ENCODE measurements at places on chromosomes 4 and X.

GRCh38 chr4:22672519-22672918 lies 20.2 kb upstream of the GBA3 start:
- DNase-seq = no peak

- no peak for DNase-seq
These were observed 59.1 kb downstream of the IGFBP7 start for GRCh38 chr4:57051095-57051494.

DNA sequence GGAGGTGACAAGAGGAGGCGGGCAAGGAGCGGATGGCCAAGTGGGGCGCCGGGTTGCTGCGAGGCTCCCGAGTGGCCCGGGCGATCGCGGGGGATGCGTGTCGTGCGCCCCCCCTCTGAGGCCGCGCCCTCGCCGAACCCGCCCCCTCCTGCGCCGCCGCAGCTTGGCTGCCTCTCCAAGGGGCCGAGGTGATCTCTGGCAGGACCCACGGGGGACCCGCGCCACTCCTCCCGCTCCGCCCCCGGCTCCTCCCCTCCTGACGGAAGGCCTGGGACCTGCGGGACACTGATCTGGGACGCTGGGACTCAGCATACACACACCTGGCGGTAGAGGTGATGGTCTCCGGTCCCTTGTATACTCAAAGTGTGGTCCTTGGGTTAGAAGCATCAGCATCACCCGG lies 21.9 kb upstream of the FAM47C start:
- no peak for DNase-seq

- DNase-seq = no peak
These were observed 87.4 kb downstream of the ATXN3L start for GRCh38 chrX:13232484-13232883.

DNA sequence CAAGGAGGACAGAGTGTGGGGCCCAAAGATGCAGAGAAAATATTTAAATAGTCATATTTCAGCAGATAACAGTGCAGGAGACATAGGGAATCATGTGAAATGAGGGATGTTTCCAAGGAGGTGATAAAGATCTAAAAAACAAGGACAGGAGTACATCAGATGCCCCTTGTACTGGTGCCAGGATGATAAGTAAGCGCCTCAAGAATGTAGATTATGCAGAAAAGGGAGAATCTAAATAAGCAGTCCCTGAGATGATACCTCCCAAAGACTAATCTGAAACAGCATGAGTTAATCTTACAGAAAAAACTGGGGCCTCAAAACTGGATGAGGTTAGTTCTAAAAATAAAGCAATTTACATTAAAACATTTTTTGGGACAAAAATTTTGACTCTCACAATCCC lies 136.1 kb upstream of the WDFY3 start:
- DNase-seq = no peak

GRCh38 chr4:60450054-60450453 lies 750.1 kb upstream of the ADGRL3 start:
- no peak for DNase-seq

- DNase-seq = no peak
These were observed 9.1 kb downstream of the ASMTL start for GRCh38 chrX:1443496-1444075.

- no peak for DNase-seq
These were observed at the start of gene RTL3 for GRCh38 chrX:78658845-78659744. Gene RTL3 (minus strand): TSS chrX:78659328. CDS start chrX:78658420, 908 bp downstream.

DNA sequence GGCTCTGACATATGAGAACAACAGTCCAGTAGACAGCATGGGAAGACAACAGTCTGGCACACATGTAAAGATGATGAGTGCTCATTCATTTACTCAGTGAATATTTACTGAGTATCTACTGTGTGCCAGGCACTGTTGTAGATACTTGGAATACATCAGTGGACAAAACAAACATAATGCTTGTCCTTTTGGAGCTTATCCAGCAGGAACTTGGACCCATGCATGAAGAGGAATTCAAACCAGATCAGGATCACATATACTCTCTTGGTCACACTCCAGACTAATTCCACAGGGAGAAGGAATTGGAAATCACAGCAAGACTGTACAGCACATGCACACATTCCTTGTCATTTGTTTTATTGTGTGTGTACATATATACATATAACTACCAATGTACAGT lies 217.6 kb upstream of the TTC29 start:
- no peak for DNase-seq

DNA sequence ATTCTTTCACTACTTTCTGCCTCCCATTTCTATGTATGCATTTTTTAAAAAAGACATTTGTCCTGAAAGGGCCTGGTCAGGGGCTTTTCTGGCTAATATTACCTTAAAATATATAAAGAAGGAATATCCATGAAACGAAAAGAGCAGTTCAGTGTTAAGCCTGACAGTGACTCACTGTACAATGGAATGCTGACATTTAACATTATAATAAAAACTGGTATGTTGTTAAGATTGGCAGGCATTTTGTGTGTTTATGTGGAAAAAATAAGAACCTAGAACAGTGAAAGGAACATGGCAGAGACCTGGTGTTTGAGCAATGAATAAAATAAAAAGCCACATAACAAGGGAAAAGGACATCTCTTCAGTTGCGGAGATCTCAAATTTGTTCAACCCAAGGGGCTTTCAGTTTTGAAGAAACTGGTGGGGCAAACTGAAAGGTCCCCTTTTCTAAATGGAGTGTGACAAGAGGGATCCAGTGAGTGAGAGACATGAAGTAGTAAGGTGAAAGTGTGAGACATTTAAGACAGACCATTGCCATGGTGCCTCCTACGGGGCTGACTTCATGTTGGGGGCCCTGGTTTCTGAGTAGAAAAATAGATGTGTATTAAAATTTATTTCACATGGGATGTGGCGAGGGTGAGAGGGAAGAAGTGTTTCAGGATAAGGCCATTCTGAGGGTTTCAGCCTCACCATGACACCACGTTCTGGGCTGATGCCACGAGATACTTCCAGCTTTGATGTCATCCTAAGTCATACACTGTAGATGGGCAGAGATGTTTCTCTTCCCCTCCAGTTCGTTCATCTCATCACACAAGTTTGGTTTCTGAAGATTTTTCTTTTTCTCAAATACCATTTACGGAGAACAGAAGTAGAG lies 324.9 kb downstream of the PPP3CA start:
- DNase-seq = no peak

DNA sequence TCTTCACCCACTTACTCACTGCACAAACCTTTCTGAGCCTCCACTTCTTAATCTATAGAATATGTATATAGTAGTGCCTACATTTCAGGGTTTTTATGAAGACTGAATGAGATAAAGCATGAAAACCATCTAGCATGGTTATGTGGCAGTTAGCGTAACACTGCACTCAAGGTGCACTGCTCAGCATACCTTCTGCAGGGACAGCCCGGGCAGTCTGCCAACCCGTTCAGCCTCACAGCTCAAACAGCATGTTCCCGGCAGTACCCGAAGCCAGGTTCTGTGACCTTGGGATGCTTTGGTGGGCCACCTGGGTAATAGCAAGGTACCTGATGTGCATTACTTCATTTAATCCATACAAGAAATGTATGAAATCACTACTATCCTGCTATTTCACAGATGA lies 81.4 kb downstream of the DOCK11 start:
- no peak for DNase-seq

DNA sequence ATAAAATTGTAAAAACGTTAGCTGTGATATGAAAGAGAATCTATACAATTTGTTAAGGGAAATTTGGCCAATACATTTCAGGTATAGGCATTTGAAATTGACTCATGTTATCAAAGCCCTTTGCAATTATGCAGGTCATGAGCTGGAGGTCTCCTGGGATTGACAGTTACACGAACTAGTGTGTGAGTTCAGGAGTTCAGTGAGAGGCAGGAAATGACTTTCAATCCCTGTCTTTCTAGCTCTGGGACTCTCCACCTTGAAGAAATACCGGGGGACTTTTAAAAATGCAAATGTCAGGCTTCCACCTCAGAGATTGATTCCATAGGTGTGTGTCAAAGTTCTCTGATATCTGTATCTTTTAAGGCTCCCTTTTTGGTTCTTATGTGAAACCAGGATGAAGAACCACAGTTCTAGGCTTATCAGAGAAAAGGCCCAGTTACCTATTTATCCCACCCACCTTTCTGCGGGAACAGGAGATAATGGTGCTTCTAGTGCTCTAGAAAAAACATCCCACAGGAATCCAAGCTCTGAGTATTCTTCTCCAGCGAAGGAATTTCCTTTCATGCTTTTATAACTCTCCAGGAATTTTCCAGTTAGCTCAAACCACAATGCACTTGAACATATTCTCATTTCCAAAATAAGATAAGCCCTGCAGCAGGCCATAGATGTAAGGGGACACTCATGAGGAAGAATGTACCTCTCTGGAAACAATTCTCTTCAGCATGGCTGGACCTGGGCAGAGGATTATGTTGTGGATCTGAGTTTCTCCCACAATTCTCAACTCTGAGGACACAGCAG lies 501.0 kb downstream of the IDS start:
- DNase-seq = no peak

DNA sequence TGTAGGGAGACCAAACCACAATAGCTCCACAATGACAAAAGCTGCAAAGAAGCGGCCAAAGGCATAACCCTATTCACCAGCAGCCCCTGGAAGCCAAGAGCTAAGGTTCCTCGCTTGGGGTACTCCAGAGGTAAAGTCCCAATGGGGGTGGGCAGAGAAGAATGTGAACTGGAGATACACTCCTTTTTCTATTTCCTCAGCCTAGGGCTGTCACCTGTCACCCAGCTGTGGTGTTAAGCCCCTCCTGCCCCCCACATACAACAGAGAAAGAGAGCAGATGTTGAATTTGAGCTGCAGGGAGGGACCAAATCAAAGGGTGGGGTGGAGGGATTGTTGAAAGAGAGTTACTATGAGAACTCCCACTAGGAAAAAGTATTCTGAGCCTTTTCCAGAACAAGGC lies 26.1 kb downstream of the AMOT start:
- no peak for DNase-seq

GRCh38 chrX:118181030-118181429 lies 64.4 kb upstream of the KLHL13 start:
- DNase-seq = no peak

GRCh38 chrX:125439194-125439849 lies 119.7 kb downstream of the TEX13C start:
- no peak for DNase-seq

- no peak for DNase-seq
These were observed 110.6 kb upstream of the LIMCH1 start for GRCh38 chr4:41427306-41427882.

DNA sequence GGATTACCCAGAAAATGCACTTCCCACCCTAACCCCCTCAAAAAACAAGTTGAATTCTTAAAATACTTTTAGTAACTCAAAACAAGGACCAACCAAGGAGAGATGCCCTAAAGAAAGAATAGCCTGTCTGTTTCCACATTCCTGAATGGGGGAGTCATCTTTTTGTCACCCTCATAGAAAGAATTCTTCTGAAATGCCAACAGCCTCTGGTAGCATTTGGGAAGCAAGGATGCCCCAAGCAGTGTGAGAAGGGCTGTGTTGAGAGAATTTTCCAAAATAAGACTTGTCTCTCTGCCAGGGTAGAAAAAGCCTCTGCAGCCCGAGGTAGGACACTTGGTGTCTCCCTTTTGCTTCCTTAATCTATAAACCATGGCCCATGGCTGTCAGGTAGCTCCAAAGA lies 173.1 kb upstream of the VCX3A start:
- DNase-seq = no peak

DNA sequence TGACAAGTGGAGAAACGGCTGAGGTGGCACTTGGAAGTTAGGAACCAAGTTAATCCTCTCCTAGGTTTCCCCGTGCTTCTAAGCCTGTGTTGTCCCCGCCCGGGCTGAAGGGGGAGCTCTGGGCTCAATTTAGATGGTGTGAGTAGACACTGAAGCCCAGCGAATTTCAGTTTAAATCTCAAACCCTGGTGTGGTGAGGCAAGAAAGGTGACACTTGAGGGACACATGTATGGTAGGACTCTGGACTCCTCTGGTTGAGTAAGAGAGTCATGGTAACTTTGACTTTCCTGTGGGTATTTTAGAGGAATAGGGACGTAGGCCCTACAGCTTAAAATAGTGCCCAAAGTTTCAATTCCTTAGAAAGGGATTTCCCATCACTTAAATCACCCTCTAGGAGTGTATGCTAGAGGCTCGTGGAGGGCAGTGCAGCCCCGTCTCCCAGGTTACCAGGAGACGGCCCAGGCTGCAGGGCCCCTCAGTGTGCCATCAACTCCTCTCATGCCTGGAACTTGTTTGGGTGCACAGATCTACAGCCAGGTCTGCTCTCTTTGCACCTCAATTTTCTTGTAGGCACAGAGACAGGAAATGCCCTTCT lies 24.0 kb downstream of the HAND2 start:
- DNase-seq = peak; percentile 36

DNA sequence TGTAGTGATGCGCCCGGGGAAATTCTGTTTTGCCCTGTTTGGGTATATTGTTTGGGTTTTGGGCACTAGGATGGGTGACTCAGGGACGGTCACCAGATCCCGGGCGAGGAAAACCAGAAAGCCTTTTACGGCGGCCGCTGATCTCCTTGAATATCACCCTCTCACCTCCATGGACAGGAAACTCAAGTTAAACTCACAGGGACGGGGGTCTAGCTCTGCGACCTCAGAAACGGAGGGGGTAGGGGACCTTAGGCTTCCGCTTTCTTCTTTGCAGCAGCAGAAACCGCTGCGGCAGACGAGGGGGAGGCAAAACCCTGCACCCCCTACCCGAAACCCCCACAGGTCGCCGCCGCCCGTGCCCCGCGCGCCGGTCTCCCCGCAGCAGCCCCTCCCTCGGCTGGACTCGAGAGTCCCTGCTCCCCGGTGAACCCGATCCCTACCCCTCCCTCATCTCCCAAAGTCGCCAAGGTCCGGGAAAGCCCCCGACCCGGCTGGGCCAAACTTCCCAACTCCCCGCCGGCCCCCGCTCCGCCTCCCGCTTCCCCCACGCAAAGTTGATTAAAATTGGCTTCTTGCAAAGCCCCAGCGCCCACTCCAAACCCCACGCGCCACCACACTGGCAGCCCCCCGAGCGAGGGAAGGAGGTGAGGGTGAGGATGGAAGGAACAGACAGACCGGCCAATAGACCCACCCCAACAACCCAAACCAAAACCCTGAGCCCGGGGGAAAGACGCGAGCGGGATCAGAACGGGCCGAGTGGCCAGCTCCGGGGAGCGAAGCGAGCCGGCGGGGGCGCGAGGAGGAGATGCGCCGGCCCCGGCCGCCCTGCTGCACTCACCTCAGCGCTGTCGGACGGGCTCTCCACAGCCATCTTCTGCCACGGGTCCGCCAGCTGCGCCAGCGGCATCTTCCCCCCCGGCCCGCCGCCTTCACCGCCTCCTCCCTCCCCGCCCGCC lies 705 bp downstream of the RPS6KA3 start:
- no peak for DNase-seq
